ENCODE measurements at places on chromosomes 13 and 19.

DNA sequence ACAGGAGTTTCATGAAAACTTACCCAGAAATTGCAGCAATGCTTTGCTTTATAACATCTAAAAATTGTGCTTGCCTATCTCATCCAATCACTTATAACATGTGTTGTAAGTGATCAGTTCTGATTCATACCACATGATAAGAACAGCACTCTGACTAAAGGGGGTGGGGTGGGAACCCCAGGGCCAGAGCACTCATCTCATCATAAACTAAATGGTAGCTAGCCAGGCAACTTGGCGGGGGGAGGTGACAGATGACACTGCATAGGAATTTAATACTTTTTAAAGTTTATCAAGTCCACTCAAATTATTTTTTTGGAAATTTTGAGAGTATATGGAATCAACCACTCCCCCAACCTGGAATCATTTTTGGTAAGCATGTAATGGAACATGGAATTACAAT, 42.1 kb downstream of the FOXO1 start:
- DNase-seq, result no peak

DNA sequence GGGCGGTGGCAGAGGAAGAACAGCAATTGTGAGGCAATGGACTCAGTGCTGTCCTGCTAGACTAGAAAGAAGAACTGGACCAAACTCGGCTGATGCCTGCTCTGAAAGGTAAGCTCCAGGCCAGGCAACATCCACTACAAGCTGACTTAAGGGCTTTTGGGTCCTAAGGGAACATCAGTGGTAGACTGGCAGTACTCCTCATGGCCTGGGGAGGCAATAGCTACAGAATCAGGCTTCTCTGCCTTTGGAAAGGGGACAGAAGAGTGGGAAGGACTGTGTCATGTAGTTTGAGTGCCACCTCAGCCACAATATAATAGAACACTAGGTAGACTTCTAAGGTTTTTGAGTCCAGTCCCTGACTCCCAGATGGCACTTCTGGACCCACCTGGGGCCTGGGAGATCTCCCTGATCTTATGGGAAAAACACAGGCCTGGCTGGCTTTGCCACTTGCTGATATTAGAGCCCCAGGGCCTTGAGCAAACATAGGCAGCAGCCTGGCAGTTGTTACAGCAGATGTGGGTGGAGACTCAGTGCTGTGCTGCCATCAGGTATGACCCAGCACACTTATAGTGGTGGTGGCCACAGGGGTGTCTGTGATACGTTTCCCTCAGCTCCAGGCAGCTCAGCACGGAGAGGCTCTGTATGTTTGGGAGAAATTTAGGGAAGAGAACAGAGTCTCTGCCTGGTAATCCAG, 9.2 kb upstream of the CLC start:
- no peak for DNase-seq

GRCh38 chr19:37692956-37693620, 26.5 kb downstream of the ZNF607 start:
- DNase-seq, result no peak

- no peak for DNase-seq
Observed at GRCh38 chr13:41463838-41464602, 6.7 kb downstream of the RGCC start.

DNA sequence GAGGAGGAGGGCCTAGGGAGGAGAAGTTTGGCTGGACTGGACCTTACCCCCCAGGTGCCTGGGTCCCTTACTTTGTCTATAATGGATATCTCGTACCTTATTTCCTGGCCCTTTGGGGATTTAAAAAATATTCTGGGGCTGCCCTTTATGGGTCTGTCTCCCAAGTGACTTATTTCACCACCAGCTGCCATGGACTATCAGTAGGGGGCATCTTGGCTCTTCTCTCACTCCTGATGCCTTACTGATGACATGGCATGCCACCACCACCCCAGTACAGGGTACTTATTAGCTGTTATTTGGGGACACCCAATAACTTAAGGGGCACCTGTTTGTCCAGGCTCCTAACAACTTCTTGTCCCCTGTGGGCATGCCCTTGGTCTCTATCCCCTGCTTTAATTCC, 38.0 kb downstream of the NFIX start:
- DNase-seq, result no peak

- no peak for DNase-seq
Observed at GRCh38 chr13:101783554-101783953, 331.1 kb downstream of the ITGBL1 start.

- no peak for DNase-seq
Observed at GRCh38 chr19:15225760-15226159, 6.5 kb downstream of the EPHX3 start.

DNA sequence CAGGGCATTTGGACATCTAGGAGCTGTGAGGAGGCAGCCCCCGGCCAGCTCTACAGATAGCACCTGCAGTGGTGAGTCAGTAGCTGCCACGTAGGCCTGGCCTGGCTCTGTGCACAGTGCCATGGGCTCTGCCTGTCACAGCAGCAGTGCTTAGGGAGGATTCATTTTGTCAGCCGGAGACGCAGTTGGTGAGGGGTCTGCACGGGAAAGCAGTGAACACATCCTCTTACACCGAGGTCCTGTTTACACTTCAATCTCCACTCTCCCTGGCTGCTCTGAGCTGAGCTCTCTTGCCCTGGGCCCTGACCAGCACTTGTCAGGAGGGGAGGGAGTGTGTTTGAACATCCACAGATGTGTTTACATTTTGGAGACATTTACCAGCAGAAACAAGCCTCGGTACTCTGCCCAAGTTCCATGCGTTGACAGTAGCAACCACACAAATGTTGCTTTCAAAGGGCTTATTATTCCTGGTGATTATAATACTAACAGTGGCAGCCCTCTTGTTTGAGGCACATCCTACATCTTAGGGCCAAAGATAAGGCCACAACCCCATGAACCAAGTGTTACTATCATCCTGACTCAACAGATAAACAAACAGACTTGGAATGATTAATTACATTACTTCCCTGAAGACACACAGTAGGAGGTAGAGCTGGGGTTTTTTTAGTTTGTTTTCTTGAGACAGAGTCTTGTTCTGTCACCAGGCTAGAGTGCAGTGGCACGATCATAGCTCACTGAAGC, 148.9 kb downstream of the USP12 start:
- DNase-seq, result no peak

DNA sequence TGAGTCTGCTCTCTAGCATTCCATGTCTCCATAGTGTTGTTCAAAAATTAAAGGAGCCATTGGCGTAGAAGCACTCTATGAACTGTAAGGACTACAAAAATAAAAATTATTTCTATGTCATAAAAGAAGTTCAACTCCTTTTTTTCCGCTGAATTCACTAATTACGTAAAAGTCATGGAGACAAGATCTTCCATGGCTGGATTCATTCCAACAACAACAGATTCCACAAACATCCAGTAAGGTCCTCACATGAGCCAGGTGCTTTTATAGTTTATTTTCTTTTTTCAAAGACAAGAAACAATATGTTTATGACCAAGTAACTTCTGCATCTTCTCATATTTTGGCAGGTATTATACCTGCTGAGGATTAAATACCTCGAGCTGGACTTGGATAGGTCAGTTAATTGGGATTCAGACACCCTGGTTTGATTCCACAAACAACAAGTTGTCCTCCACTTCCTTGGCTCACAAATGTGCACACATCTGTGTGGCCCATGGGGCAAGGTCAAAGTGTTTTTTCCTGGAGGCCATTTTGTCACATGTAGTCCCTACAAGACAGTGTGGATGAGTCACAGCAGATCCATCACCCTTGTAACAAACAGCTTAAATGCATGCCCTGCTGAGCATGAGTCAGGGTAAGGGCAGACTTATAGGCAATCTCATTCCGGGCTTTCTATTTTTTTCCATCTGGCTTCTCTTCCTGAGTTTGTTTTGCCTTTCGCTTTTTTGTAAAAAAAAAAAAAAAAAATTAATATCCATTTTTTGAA, 475.6 kb downstream of the COG6 start:
- no peak for DNase-seq

GRCh38 chr19:6204212-6204611, 68.7 kb downstream of the ACSBG2 start:
- DNase-seq, result no peak

- DNase-seq, result no peak
Observed at GRCh38 chr19:11506967-11507366, 1.3 kb upstream of the ZNF653 start.

- DNase-seq, result no peak
Observed at GRCh38 chr19:58053480-58054156, 5.5 kb upstream of the ZNF135 start.

GRCh38 chr13:26996965-26997752, 174.5 kb downstream of the USP12 start:
- DNase-seq, result no peak

- DNase-seq, result peak; percentile 79
Observed at GRCh38 chr13:98842858-98843481, 90.5 kb upstream of the SLC15A1 start.

DNA sequence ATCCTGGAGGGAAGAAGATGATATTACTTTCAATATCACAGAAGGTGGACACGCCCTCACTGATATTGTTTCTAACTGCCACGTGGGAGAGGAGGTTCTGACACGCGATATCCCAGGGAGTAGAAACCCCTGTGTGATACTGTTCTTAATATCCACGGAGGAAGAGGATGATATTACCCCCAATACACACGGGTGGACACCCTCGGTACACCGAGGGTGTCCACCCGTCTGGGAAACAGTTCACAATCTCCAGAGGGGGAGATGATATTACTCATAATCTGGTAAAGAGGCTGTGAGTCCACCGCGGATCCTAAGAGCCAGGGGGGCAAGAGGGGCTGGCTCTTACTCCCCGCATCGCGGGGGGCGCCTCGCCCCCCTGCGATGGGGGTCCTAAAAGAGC, 29.7 kb upstream of the RGCC start:
- no peak for DNase-seq

- no peak for DNase-seq
Observed at GRCh38 chr13:44101347-44102083, 221.8 kb downstream of the LACC1 start.

GRCh38 chr13:54210397-54211049, 1181.9 kb downstream of the OLFM4 start:
- DNase-seq, result no peak

DNA sequence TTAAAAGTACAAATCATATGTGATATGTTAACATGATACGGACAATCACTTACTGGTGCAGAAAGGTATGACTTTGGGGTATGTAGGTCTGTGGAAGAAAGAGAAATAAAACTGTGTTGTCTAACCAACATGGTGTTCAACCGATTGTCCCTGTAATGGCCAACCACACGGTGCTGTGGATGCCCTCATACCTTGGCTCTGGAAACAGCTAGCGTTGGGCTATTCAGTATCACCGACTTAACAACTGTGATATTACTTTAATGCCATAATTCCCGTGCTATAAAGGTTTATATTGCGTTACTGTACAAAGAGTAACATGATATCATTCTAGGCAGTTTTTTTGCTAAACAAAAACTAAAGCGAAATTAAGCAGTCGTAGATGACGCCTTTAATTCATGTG, 448.3 kb downstream of the EFNB2 start:
- DNase-seq, result no peak

GRCh38 chr13:32147976-32148375, 116.4 kb downstream of the FRY start:
- DNase-seq, result no peak

- no peak for DNase-seq
Observed at GRCh38 chr19:10816691-10817090, 19.3 kb downstream of the TMED1 start.

DNA sequence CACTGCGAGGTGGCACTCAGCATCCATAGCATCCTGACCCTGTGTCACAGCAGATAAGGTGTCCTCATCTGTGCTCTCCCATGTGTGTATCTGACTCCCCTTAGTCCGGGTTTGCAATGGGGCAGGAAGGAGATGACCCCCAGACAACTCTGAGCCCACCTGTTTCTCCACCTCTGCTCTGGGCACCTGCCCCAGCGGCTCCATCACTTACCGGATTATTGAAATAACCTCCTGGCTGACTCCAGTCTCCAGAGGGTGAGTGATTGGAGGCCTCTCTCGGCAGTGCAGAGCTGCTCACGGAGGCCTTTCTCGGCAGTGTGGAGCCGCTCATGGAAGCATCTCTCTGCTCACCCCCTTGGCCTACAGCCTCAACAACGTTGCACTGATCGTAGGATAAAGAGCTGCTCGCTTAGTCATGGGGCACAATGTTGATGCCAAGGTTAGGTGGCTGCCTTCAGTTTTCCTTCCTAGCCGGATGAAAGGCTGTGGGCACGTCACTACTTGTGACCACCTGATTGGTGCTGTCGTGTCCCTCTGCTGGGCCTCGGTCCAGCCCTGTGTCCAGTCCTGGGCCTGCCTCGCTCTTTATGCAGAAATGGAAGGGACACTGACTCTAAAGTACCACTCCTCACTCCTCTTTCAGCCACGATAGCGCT, 67.6 kb downstream of the TEX29 start:
- DNase-seq, result peak; percentile 42

DNA sequence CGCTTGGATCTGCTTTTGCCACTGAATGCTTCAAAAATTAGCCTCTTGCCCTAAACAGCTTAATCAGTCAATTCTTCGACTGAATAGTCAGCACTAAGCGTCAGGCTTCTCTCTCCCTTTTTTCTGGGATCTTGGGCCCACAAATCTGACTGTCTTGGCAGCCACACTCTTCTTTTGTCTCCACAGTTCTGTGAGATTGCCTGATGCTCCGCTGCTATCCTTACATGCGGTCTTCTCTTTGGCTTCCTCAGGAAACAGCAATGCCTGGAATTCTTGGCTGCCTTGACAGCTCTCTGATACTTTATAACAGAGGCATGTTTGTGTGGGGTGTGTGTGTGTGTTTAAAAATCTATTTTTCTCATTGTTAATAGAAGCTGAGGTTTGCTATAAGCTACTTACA, 32.6 kb downstream of the ERCC5 start:
- DNase-seq, result no peak

DNA sequence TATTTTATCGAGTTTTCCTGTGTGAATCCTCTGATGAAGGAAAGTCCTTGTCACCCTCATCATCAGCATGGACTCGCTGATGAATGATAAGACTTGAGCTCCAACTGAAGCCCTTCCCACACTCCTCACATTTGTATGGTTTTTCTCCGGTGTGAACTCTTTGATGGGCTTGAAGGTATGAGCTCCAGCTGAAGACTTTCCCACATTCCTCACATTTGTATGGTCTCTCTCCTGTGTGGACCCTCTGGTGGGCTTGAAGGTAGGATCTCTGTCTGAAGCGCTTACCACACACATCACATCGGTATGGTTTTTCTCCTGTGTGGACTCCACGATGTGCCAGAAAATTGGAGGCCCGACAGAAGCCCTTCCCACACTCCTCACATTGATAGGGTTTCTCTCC, 21.7 kb downstream of the ZNF45 start:
- no peak for DNase-seq

DNA sequence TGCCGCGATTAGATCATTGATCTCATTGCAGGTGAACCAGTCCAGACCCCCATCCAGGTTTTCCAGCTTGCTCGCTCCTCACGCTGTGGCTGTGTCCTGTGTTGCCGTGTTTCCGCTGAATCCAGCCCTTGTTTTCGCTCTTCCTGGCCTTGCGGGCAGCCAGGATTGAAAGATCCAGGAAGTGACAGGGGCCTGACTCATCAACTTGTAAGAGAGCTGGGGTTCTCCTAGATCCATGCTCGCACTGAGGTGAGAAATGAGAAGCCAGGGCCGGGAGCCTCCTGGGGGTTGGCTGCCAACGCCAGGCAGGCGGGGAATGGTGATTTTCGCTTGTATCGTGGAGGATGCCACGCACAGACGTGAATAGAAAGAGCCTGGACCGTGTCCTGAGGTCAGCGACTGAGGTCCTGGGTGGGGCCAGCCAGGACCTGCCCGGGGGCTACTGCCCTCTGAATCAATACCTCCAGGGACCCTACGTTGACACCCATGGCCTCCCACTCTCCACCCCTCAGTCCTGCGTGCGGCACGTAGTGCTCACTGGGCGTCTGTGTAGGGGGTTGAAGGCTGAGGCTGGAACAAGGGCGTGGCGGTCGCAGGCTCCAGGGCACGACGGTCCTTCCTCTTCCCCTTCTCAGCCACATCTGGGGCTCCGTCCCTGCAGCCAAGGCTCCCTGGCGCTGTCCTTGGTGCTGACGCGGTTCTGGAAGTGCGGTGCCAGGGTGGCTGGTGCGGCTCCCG, 7.3 kb upstream of the PTPRH start:
- no peak for DNase-seq

Measured in type B pancreatic cell (in vitro differentiated cells).